ENCODE measurements at places on chromosomes 13 and 19.

- DNase-seq: no peak
- H3K36me3 ChIP-seq: peaks cover 29% of the 10 kb centered on the region
- no peak overlapping the region for H3K4me3 ChIP-seq
- peaks cover 18% of the 10 kb centered on the region for H3K4me1 ChIP-seq
- no peaks in the 10 kb centered on the region for H3K27me3 ChIP-seq
- no peak overlapping the region for H3K27ac ChIP-seq
Observed at GRCh38 chr13:106550570-106551135, 15.2 kb upstream of the EFNB2 start.

DNA sequence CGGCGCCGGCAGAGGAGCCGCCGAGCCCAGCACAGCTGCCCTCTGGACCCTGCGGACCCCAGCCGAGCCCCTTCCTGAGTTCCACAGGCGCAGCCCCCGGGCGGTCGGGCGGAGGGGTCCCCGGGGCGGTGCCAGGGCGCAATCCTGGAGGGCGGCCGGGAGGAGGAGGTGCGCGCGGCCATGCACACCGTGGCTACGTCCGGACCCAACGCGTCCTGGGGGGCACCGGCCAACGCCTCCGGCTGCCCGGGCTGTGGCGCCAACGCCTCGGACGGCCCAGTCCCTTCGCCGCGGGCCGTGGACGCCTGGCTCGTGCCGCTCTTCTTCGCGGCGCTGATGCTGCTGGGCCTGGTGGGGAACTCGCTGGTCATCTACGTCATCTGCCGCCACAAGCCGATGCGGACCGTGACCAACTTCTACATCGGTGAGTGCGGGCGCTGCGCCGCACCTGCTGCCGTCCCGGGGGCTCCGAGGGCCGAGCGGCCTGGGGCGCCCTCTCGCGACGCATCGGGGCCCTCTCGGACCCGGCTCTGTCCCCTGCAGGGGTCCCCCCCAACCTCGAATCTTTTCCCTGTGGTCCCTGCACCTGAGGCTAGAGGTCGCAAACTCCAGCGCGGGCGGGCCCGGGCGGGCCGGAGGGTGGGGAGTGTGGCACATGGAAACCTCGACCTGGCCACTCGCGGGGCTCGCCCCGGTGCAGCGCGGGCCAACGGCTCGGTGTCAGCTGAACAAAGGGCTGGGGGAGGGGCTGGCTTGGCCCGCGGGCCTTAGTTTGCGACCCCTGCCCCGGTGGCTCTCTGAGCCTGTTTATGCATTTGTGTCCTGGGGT, at the start of gene KISS1R:
TSS of gene KISS1R (plus strand) at position 11 of the 829 bp plus-strand sequence. CDS start at position 181, 170 bp downstream.
- peaks cover 49% of the 10 kb centered on the region for H3K4me1 ChIP-seq
- no peak within 1 kb of the TSS for H3K27ac ChIP-seq
- H3K27me3 ChIP-seq: peaks cover 48% of the 10 kb centered on the region
- no peaks in the 10 kb centered on the region for H3K36me3 ChIP-seq

- H3K27me3 ChIP-seq: peaks cover 12% of the 10 kb centered on the region
- no peak for DNase-seq
- H3K27ac ChIP-seq: no peak overlapping the region
- no peak overlapping the region for H3K4me3 ChIP-seq
Observed at GRCh38 chr13:110376120-110376519, 69.0 kb downstream of the COL4A2 start.

DNA sequence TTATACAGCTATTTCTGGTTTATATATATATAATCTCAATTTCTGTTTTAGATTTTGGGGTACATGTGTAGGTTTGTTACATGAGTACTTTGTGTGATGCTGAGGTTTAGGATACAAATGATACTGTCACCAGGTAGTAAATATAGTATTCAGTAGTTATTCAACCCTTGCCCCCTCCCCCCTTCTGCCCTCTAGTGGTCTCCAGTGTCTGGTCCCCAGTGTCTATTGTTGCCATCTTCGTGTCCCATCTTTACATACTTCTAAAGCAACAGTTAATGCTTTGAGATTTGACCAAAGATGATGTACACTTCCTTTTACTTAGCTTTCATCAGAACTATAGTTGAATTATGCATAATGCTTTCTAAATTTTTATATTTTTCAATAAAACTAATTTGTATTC, 1623.4 kb upstream of the PRR20A start:
- no peak for DNase-seq
- no peak overlapping the region for H3K4me3 ChIP-seq
- H3K27me3 ChIP-seq: no peaks in the 10 kb centered on the region
- H3K4me1 ChIP-seq: no peaks in the 10 kb centered on the region
- no peaks in the 10 kb centered on the region for H3K36me3 ChIP-seq

DNA sequence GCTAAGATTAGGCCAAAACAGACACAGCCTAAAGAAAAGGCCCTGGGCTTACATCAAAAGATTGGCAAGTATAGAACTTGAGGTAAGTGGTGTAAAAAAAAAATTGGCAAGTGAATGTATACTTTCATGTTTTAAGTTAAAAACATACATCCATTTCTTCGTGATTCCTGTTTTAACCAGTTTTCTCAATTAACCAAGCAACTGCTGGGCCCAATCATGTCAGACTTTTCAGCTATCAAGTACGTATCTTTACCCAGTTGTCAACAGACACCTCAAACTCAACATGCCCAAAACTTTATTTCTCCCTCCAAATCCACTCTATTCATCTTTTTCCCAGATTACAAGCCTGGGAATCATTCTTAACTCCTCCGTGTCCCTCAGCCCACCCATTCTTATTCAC, 1.0 kb downstream of the PCID2 start:
- H3K4me3 ChIP-seq: peak overlapping the region; percentile 72
- no peaks in the 10 kb centered on the region for H3K27me3 ChIP-seq
- H3K4me1 ChIP-seq: peaks cover 62% of the 10 kb centered on the region
- no peak for DNase-seq

DNA sequence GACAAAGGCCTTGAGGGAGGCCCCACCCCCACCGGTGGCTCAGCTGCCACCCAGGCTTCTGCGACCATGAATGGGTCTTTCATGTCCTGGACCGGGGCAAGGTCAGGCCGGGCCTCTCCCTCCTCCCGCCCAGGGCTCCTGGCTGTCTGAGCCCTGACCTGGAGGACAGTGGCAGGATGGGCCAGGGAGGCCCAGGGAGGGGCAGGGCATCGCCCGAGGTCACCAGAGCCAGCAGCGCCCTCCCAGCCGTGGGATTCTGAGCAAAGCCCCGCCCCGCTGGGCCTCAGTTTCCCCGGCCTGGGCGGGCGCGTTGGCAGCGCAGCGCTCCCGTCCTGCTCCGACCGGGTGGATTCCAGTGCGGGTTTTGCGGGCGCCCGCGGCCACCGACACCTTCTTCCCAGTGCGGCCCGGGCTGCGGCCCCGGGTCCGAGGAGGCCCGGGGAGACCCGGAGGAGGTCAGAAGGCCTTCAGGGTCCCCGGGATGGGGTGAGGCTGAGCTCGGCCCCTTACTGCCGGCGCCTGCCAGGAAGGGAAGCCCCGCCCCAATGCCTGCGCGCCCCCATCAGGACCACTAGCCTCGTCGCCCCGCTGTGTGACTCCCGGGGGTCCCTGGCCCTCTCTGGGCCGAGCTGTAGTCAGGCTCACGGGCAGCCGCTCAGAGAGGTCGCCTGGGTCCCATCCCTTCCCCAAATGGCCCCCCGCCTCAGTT, 24.6 kb upstream of the SEMA6B start:
- H3K4me1 ChIP-seq: peaks cover 24% of the 10 kb centered on the region
- no peaks in the 10 kb centered on the region for H3K36me3 ChIP-seq
- H3K4me3 ChIP-seq: peak overlapping the region; percentile 45

DNA sequence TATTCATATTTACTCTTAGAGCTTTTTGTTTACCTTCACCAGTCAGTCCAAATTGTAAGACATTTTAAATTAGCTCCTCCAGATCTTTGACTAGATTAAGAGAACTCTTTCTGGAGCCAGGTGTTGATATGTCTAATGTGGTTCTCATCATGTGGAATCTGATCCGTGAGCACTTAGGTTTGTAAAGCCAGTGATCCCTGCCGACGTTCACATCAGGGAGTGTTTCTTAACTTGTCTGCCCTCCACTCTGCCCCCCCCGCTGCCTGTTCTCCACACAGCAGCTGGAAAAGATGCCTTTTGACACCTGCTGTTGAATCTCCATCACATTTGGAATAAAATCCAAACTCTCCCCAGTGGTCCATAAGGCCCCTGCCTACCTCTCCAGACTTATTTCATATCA, 17.7 kb downstream of the METTL21C start:
- H3K27me3 ChIP-seq: no peaks in the 10 kb centered on the region
- H3K36me3 ChIP-seq: peaks cover 75% of the 10 kb centered on the region
- no peak overlapping the region for H3K27ac ChIP-seq
- H3K4me3 ChIP-seq: no peak overlapping the region
